ENCODE measurements at places on chromosomes 3 and 15.

DNA sequence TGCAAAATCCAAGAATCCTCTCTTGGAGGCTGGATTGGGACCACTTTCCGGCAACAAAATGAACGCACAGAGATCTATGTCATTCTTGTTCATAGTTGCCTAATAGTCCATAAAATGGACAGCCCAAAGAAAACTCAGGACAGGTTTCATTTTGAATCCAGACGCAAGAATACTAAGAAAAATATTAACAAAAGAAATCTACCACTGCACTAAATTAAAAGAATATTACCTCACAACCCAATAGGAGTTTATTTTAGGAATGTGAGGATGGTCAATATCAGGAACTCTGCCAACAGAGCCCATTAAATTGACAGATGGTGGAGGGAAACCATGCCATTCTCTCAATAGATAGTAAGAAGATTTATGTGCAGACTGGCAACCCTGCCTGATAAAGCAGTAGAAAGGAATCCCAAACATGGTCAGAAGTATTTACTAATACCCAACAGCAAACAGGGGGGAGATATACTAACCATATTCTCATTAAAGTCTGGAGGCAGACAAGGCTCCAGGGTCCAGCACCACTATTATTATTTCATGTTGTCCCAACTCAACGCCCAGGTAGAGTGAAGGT is 127.6 kb downstream of the SMAD6 start:
- DNase-seq, result no peak

DNA sequence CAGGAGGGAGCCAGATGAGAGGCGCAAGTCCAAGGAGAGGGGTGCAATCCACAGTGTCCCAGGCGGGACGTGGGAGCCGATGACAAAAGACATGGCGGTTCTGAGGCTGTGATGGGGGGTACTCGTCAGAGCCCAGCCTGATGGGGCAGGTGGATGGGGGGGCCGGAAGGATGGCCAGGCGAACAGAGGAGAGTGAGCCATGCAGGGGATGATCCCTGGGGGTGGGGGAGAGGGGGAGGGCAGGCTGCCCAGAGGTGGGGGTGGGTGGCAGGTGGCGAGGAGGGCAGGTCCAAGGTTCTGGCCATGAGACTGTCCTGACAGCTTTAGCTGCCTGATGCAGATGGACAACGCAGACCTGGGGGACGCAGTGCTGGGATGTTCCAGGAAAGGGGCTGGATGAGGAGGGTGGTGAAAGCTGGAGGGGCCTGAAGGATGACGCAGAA is 8.9 kb upstream of the CSPG4 start:
- no peak for DNase-seq

DNA sequence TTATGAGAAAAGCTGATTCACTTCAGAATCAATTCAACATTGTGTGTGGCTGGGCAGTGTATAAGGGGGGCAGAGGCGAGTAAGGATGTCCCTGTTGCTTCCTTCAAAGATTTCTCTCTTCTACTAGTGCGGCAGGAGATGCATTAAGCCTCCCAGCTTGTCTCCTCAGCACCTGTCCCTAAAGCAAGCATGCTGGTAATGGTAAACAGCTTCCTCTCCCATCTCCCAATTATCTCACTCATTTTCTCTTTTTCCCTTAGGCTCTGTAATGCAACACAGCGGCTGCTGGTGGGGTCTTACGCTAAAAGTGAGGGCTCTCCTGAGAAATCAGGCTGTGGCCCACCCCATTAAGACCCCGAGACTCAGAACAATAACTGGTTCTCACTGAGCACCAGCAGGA is 306.4 kb upstream of the ROPN1 start:
- no peak for DNase-seq

DNA sequence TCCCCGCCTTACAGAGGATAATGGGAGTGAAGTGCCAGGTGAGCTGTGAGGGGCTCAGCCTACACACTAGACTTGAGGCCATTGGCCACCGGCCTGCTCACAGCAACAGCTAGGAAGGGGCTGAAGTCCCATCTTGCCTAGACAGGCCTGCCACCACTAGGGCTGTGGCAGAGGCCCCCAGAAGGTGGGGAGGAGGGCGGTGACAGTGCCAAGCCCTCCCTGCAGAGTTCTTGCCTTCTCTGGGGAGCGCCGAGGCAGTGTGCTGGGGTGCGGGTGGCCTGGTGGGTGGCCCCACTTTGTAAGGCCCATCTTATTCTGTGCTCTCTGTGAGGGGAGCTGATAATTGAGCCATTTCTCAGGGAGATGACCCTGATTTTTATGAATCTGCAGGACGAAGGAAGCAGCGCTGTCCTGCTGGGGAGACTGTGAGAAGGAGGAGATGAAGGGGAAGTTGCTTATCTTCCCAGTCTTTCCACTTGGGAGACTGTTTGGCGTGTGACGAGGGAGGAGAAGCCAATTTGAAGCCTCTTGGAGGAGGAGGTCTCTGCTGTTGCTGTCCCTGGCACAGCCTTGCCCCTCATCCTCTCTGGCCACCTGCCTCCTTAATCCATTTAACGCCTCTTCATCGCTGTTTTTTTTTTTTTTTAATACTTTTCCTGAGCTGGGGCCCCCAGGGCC is 104.3 kb downstream of the LINGO1 start:
- no peak for DNase-seq

GRCh38 chr15:71212146-71212545 is 96.9 kb downstream of the THSD4 start:
- DNase-seq, result no peak

- DNase-seq, result no peak
Observed at GRCh38 chr3:39809181-39809994, at the start of gene MYRIP. Gene MYRIP, plus strand, starts transcription at chr3:39809609. Its CDS starts 91,208 bp downstream, at chr3:39900817.

DNA sequence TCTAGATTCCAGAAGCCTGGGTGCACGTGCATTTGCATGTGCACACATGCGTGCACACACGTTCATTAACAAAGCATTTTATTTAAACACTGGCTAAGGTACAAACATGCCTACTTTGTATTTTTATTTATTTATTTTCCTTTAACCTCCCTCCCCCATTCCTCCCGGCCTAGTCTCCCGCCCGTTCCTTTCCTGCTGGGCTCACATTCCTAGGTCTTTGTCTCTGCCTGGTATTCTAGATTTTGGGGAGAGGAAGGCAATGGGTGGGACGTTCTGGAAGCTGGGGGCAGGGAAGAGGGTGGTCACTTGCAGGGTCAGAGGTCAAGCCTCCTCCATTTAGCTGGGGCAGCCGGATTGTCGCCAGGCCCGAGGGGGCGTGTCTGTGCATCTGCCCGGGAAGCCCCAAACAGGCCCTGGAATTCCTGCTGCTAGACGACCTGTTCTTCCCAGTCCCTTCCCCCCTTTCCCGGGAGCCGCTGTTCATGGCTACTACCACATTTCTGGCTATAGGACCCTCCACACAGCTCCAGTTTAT is 51.8 kb downstream of the TRIM71 start:
- no peak for DNase-seq

- DNase-seq, result no peak
Observed at GRCh38 chr3:149026718-149027117, 35.4 kb downstream of the GYG1 start.

GRCh38 chr3:184639351-184639750 is 72.5 kb downstream of the MAGEF1 start:
- DNase-seq, result no peak
